ENCODE measurements at places on chromosomes 4 and X.
A peak's percentile ranks its signal among the peaks of the same experiment; 100 is the strongest.

GRCh38 chr4:8230033-8230432 is 30.9 kb downstream of the SH3TC1 start:
- no peak for DNase-seq

GRCh38 chr4:89829470-89830138 is 7.4 kb downstream of the SNCA start:
- no peak for DNase-seq

DNA sequence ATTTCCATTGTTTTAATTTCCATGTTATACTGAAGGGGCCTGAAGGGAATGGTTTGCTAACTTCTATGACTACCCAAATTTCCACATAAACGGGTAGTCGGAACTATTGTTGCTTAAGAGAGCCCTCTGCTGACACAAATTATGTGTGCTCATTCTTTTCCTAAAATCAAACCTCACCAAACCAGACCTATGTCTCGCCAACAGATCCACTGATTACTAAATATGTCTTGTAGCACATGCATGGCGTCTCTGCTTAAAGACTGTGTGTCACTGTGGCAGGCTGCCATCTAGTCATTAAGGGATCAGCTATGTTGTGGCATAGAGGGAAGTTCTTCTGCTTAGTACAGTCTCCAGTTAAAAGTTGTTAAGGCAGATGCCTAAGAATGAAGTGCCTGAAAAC is 25.1 kb downstream of the PIR start:
- peak; percentile 41 for DNase-seq

- peak; percentile 71 for DNase-seq
Observed at GRCh38 chr4:137310593-137311490, 221.5 kb downstream of the PCDH18 start.

DNA sequence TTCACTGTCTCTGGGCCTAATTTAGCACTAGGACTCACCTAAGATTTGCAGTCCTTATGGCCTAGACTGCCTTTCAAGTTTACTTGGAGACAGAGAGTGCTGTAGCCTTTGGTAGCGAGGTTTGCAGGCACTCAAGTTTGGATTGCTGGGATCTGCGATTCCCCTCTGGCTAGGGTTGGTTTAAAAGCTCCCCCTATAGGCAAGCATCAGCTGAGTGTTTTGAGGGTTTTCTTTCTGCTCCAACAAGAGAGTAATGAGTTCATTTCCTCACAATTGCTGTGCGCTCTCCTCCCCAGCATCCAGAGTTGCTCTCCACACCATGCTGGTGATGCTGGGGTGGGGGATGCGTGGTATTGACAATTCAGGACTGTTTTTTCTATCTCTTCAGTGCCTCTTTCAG is 206.9 kb downstream of the GLUD2 start:
- no peak for DNase-seq

DNA sequence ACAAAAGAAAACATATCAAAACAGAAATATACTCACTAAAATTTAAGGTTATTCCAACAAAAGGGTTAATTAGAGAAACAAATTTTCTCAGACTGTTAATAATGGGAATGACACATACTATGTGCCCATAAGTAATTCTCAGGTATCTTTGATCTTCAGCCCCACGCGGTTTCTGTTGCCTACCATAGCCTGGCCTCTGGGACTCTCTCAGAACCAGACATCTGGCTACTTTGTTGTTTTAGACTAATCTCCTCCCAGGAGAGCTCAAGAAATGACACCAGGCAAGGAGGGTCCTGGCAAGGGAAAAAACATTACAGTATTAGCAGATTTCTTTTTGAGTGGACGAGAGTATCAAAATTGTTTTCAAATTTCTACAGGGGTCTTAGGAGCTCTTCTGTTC is 43.7 kb downstream of the SLC10A7 start:
- DNase-seq: no peak

- no peak for DNase-seq
Observed at GRCh38 chrX:112968351-112969133, 127.9 kb upstream of the AMOT start.

GRCh38 chrX:20181598-20182329 is 40.1 kb upstream of the EIF1AX start:
- DNase-seq: no peak

- DNase-seq: no peak
Observed at GRCh38 chr4:33226133-33226532, 2506.0 kb downstream of the PCDH7 start.

DNA sequence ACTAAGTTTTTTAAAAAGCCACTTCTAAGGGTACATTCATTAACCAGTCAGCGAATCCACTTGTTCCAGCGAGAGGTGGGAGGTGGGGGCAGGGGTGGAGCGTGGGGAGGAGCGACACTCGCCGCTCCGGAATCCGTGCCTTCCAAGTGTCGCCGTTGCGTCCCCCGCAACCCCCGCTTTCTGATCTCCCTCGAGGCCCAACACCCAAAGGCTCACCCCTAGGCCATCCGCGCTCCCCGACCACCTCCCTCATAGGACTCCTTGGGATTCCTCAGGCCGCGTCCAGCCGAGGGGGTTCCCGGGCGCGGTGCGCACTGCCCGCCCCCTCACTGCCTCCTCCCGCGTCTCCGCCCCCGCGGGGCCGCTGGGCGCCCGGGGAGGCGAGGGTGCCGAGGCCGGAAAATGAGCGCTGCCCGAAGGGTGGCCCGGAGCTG is 108.1 kb upstream of the STOX2 start:
- no peak for DNase-seq

GRCh38 chrX:7462110-7462509 is 314.2 kb upstream of the PUDP start:
- no peak for DNase-seq

GRCh38 chr4:127251423-127251822 is 381.3 kb upstream of the INTU start:
- peak; percentile 58 for DNase-seq

- DNase-seq: peak; percentile 65
Observed at GRCh38 chrX:16797358-16797757, 11.1 kb downstream of the TXLNG start.

GRCh38 chrX:115632455-115632854 is 71.5 kb downstream of the PLS3 start:
- no peak for DNase-seq

GRCh38 chr4:113469023-113469390 is 292.5 kb downstream of the CAMK2D start:
- no peak for DNase-seq

DNA sequence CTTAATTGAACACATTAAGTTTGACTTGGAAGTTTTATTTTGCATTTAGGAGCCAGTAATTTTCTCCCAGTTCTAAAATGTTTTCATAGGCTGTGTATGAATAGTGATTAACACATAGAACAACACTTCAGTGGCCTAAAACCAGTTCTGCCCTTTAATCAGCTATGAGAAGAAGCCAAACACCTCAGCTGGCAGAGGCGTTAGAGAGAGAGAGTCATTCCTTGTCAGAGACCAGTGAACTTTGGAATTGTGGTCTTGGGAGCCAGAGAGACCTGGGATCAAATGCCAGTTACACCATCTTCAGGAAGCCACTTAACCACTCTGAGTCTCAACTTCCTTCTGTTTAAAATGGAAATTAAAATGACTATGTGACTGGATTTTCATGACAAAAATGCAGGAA is 39.3 kb upstream of the PRPS2 start:
- no peak for DNase-seq

DNA sequence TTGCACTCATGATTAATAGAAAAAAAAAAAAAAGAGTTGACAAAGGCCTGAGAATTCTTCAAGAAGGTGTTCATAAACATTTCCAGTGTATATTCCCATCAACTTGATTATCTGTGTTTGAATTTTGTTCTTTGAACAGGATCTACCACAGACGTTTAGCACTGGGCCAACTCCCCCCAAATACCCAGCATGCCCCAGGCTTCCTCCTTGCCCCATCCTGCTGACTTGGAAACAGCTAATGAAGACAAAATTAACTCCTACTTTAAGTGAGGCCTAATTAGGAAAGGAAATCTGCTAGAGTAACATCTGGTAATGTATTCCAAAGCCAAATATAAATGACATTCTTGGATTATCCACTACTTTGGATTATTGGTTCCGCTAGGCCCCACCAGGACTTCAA is 52.5 kb downstream of the PPARGC1A start:
- no peak for DNase-seq

DNA sequence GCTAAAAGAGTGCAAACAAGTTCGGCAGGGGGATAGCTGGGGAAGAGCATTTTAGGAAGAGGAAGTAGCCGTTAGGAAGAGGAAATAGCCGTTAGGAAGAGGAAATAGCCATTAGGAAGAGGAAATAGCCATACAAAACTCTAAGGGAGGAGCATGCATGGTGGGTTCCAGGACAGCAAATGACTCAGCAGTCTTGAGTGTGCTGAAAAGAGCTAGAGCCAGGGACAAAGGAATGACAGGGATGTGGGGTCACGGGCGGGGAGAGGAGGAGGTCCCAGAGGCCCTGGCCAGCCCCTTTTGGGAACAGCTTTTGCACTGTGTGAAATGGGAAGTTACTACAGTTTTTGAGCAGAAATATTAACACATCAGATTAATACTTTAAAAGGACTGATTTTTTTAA is 882.6 kb downstream of the TRIML1 start:
- peak; percentile 46 for DNase-seq

- DNase-seq: no peak
Observed at GRCh38 chr4:176288020-176288419, 19.0 kb upstream of the ASB5 start.

DNA sequence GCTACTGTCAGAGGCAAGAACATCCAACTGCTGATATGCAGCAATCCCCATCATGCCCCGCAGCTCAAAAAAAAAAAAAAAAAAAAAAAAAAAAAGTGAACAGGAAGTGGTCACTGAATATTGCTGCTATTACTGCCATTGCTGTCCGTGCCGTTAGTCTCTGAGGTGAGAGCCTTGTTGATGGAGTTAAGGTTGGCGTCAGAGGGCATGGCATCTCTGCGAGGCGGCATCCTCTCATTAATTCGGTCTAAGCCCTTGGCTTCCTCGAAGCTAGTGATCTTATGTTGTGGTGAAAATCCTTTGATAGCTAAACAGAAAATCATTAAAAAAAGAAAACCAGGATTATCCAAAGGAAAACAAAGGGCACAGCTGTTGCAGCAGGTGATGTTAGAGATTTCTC is 321.6 kb downstream of the PPP3CA start:
- no peak for DNase-seq

DNA sequence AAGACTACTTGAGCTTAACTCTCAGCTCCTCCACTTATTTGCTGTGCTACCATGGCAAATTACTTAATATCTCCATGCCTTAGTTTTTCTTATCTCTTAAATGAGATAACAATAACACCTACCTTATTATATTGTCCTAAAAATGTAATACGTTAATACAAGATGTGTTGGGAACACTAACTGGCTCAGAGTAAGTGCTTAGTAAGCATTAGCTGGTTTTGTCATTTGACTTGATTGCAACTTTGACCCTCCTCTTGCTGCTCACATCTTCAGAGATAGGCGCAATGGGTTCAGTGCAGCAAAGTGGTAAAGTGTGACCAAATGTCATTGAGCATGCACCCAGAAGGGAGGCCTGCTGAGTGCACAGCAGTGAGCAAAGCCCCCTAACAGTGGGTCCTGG is 294.5 kb upstream of the CLNK start:
- DNase-seq: no peak

DNA sequence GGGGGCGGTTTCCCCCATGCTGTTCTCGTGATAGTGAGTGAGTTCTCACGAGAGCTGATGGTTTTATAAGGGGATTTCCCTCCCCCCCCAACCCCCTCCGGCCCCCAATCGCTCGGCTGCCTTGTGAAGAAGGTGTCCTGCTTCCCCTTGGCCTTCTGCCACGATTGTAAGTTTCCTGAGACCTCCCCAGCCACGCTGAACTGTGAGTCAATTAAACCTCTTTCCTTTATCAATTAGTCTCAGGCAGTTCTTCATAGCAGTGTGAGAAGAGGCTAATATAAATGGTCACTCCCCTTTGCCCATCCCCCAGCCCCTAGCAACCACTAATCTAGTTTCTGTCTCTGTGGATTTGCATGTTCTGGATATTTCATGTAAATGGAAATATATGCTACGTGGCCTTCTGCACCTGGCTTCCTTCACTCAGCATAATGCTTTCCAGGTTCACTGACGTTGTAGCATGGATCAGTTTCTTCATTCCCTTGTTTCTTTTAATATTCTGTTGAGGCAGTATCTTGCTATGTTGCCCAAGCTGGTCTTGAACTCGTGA is 16.4 kb downstream of the GPR143 start:
- no peak for DNase-seq

DNA sequence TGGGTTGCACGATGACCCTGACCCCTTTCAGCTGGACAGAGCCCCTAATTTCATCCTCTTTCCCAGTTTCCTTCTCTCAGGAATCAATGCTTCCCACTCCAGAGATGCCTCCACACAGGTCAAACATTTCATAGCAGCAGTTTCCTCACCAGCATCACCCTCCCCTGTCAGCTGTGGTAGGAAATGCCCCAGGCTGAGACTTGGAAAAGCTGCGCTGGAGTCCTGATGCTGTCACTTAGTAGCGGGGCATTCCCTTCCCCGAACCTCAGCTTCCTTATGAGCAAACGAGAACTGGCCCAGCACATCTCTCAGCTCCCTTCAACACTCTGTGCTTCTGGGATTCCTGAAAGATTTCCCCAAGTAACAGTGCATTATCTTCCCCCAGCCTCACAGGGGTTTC is 2.7 kb downstream of the GJB1 start:
- peak; percentile 47 for DNase-seq

- peak; percentile 94 for DNase-seq
Observed at GRCh38 chr4:143406523-143406922, 69.8 kb downstream of the GAB1 start.

DNA sequence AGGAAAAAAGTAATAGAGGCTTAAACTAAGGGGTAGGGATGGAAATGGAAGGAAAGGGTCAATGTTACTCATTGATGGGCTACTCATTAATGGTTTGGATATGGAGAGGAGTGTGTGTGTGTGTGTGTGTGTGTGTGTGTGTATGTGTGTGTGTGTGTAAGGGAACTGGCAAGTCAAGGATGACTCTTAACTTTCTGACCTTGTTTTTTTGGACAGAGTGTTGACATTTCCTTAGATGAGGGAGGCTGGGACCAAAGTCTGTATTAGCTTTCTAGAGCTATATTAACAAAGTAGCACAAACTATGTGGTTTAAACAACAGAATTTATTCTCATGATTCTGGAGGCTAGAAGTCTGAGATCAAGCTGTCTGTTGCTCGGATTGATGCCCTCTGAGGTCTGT is 202.7 kb downstream of the GBA3 start:
- DNase-seq: no peak

GRCh38 chr4:145551660-145552059 is 67.5 kb upstream of the MMAA start:
- DNase-seq: no peak

Data from RPMI7951 (cell line).